ENCODE measurements at places on chromosomes 3 and 15.

DNA sequence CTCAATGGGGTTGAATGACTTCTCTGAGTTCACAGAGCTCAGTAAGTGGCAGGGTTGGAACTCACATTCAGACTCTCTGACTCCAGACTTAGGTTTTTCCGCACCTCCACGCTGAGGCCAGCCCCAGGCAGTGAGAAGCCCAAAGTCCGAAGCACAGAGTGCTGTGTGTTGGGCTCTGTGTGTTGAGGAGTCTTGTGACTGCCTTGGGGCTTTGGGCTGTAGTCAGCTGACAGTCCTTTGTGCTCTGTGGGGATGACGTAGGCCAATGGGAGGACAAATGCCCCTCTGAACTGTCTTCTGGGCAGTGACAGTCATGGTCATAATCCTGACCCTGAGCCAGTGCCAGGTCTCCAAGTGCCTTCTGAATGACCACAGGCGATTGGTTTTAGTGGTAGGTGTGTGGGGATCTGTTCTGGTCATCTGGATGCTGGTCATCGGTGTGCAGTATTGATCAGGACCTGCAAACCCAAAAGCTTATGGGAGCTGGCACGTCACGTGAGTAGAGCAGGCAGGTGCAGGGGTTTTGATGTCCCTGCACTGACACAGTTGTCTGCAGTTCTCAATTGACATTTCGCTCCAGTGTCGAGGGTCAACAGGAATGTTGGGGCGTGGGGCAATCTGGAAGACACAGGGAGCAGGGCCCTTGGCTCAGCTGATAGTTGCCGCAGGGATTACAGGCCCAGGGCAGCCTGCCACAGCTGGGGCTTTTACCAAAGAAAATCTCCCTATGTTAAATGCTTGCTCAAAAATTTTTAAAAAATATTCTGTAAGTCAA is 45.3 kb downstream of the CAPN3 start:
- no peak for DNase-seq

- no peak for DNase-seq
Measured at GRCh38 chr15:60408463-60408981, 10.7 kb upstream of the ANXA2 start.

DNA sequence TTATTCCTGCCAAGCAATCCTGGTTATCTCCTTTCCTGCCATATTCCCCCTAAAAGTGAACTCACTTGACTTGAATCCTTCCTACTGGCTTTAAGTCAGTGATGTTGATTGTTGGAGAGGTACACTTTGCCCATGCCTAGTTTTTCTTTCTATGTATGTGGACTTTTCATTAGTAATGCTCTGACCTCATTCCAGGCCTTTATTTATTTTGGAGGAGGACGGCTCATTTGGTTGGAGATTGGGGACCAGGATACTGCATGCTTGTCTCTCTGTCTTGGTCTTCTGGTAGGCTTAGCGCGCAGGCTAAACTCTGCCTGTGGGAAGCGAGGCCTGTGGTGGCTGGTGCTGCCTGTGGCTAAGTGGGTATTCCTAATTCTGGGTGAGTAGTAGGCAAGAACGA is 29.1 kb upstream of the MTMR10 start:
- DNase-seq = no peak

DNA sequence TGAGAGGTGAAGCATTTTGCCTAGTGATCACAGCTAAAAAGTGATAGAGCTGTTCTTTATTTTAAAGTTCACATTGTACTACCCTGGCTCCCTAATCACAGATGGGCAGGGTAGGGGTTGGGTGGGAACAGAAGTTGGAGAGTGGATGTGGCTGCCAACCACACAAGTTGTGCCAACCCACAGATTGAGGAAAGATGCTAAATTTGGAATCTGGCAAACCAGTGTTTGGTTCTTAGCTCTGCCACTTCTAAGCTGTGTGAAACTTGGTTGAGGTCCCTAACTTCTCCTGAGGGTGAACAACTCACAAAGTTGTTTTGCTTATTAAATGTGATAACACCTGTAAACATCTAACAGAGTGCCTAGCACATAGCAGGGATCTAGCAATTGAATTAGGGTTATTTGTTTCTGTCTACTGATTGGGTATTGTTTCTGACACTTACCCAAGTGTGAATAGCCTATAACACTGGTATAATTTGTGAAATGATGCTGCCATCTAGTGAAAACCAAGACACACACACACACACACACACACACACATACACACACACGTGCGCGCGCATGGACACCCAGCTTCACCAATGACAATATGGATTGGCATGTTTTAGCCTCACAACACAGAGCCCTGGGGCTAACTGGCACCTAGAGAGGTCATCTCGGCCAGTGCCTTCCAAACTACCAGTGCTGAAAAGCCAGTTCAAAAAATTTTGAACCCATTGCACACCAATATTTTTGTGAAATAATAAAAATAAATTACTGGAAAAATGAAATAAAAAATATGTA is 25.3 kb downstream of the ADGRG7 start:
- DNase-seq = peak; percentile 74

- DNase-seq = no peak
Measured at GRCh38 chr15:61049028-61049427, 180.1 kb downstream of the RORA start.

DNA sequence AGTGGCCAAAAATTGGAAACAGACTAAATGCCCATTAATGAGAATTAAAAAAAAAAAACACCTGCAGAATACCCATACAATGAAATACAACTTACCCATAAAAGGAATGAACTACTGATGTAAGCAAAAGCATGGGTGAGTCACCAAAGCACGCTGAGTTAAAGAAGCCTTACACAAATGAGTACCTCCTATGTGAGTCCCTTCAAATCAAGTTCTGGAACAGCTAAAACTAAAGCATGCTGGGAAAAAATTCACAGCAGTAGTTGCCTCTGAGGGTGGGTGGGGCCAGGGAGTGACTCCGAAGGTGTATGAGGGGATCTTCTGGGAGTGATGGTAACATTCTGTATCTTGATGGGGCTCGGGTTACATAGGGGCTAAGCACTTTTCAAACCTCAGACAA is 11.4 kb downstream of the MYO5C start:
- no peak for DNase-seq

- DNase-seq = no peak
Measured at GRCh38 chr15:68340726-68341671, 63.5 kb downstream of the FEM1B start.

GRCh38 chr15:75230551-75231371 is 27.4 kb upstream of the GOLGA6C start:
- no peak for DNase-seq

DNA sequence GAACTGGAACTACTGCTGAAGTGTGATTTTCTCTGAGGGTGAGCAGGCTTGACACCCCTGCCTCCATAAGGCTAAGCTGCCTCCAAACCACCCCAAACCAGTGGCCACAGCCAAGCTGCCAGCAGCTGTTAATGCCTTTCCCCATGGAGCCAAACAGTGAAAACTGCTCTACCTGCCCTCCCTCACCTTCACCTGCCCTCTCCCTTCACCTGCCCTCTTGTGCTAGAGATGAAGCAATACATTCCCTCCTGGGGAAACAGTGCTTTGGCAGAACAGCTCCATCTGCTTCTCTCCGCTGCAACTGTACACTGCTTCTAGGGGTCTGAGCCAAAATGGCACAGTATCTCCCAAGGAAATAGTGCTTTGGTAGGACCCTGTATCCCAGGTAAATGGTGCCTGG is 374.1 kb downstream of the FHIT start:
- DNase-seq = no peak

DNA sequence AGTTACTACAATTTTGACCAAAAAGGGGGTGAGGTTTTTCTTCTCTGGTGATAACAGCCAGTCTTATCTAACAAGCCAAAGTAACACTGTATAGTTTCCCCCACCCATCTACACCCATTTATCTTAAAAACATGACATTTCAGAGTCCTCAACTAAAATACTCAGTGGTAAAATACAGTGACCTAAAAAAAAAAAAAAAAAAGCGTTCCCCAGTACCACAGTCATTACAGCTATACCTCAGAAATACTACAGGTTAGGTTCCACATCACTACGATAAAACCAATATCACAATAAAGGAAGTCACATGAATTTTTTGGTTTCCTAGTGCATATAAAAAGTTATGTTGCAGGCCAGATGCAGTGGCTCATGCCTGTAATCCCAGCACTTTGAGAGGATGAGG is 13.8 kb downstream of the DENND4A start:
- DNase-seq = no peak

- DNase-seq = no peak
Measured at GRCh38 chr3:23728601-23729117, 77.1 kb upstream of the UBE2E1 start.

- no peak for DNase-seq
Measured at GRCh38 chr15:78007964-78008886, 69.3 kb downstream of the TBC1D2B start.

DNA sequence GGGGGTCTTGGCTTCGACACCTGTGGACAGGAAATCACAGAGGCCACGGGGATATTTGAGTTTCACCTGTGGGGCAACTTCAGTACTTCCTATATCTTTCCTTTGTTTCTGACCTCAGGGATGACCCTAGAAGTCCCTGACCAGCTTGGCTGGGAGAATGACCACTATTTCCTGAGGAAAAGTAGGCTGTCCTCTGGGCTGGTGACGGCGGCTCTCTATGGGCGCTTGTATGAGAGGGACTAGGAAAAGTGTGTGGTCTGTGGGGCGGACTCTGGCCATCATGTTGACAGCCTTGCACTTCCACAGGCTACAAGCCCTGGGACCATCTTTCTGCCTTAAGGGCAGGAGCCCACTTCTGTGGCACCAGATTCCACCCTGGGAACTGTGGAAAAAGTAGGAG is 43.7 kb downstream of the BTD start:
- DNase-seq = no peak

DNA sequence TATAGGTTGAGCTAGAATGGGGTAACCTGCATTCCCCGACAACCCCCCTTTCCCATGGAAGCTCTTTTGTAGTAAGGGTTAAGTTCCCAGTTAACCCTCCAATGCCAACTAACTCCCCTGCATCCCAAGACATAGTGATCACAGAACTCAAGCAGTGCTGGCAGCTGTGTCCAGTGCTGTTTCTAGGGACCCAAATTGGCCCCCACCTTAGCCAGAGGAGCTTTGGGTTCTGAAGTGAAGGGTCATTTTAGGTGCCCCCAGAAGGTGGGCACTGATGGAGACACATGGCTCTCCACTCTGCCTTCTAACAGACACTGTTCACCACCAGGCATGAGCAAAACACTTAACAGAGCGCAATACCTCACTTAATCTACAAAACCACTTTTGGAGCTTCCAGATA is 7.1 kb downstream of the FBXL22 start:
- DNase-seq = no peak

DNA sequence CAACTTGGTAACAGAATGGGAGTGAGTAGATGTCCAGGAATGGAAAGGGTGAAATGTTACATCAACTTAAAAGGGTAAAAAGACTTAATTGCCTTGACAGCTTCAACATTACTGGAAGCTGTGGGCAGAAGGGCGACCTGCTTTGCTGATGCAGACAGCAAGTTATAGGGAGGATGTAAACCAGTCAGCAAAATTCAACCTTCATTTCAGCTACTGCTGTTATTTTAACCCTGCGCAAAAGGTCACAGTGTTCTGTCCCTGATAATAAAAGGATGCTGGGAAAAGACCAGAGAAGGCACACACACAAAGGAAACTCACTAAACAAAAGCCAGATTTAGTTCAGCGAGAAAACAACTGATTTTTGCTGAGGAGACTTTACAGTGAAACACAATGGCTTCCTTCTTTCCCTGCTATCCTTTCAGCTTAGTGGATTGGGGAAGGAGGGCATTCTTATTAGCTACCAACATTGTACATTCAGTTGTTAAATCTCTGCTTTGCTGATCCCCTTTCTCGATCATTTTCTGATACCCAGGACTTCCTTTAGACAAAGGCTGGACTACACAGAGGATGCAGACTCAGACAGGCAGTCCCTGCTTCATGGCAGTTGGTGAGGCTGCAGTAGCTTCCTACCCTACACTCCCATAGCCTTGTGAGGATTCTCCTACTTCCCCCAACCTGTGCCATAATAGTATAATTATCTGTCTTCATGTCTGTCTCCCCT is 62.0 kb downstream of the P3H2 start:
- no peak for DNase-seq

DNA sequence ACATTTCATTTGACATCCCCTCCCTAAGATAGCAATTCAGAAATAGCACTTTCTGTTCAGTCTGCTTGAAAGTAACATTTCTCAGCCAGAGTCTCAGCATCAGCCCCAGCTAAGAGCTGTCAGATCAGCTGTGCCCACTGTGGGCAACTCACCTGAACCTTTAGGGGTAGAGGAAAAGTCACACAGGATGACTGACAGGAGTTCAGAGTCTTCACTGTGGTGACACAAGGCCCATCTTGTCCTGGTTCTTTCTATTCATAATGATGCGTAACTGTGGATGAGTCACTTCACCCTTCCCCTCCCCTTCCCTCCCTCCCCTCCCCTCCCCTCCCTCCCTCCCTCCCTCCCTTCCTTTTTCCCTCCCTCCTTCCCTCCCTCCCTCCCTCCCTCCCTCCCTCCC is 96.1 kb upstream of the RASGRP1 start:
- DNase-seq = peak; percentile 61

- no peak for DNase-seq
Measured at GRCh38 chr3:160968761-160969160, 136.4 kb downstream of the B3GALNT1 start.

- DNase-seq = peak; percentile 83
Measured at GRCh38 chr15:89760303-89761008, 9.4 kb upstream of the MESP1 start.

DNA sequence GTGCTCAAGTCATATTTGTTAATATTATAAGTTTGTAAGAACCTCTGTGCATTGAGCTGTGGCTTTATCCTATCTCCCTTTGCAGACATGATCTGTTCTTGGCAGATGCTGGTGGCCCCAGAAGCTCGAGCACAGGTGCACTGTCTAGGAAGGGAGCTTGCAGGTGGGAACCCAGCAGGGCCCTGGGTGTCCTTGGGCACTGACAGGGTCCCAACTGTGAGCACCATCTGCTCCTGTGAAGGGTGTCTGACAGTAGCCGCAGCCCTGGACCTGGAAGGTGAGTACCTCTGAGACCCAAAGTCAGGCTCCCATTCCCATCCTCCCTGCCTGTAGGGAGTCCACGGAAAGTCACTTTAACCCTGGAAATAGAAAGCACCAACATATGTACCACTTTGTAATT is 2.4 kb upstream of the REC114 start:
- DNase-seq = no peak

DNA sequence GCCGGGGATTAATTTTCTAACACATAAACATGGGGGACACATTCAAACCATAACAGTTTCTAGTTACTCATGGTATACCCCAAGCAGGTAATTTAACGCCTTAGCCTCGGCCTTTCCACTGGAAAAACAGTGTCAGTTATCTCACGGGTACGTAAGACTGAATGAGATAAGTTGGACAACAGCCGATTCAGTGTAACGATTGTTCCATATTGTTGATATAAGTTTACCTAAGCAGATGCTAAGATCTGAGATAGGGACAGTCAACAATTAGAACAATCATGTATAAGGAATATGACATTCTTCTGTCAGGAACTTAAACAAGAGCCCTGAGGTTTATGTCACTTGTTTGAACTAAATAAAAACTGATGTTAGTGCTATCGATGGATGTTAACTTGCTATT is 130.8 kb downstream of the GHSR start:
- no peak for DNase-seq

DNA sequence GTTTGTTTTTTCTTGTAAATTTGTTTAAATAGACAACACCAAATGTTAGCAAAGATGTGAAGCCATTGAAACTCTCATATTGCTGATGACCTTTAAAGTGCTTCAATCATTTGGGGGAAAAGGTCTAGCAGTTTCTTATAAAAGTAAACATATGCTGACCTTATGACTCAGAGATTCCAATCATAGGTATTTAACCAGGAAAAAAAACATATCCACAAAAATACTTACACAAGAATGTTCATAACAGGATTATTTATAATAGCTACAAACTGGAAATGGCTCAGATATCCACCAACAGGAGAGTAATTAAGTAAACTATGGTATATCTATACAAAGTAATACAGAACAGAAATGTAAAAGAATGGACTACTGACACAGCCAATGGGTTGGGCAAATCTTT is 27.1 kb upstream of the RORA start:
- DNase-seq = no peak
